Left lung (tissue), 14 donors: ENCODE measurements at places on chromosomes 16 and 17. TPM values are rescaled to one million over a fixed set of nuclear protein-coding genes. Genes with fewer than 3 reads are reported as not detected.

DNA sequence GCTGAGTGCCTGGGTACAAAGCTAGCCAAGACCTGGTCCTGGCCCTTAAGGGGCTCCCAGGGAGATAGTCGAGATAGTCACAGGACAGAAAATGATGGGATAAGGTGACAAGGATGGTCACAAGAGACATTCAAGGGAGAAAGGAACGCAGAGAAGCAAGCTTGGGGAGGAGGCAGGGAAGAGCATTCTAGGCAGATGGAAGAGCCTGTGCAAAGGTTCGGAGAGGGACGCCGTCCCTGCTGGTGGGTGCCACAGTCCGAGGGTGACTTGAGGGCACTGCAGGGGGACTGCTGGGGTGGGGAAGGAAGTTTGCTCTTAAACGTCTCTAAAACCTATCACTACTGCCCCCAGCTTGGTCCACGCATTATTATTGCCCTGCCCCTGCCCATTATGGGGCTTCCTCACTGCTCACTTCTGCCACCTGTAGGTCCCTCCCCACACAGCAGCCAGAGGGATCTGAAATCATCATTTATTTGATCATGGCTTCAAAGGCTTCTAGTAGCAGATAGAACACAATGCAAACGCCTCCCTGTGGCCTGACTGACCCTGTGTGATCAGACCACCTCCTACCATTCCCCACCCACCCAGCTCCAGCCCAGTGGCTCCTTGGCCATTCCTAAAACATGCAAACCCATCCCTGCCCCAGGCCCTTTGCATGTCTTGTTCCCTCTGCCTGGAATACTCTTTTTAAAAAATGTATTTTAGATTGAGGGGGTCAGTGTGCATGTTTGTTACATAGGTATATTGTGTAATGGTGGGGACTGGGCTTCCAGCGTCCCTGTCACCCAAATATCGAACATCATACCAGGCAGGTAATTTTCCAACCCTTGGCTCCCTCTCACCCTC lies 60.3 kb downstream of the RMI2 start:
- no peak for DNase-seq

DNA sequence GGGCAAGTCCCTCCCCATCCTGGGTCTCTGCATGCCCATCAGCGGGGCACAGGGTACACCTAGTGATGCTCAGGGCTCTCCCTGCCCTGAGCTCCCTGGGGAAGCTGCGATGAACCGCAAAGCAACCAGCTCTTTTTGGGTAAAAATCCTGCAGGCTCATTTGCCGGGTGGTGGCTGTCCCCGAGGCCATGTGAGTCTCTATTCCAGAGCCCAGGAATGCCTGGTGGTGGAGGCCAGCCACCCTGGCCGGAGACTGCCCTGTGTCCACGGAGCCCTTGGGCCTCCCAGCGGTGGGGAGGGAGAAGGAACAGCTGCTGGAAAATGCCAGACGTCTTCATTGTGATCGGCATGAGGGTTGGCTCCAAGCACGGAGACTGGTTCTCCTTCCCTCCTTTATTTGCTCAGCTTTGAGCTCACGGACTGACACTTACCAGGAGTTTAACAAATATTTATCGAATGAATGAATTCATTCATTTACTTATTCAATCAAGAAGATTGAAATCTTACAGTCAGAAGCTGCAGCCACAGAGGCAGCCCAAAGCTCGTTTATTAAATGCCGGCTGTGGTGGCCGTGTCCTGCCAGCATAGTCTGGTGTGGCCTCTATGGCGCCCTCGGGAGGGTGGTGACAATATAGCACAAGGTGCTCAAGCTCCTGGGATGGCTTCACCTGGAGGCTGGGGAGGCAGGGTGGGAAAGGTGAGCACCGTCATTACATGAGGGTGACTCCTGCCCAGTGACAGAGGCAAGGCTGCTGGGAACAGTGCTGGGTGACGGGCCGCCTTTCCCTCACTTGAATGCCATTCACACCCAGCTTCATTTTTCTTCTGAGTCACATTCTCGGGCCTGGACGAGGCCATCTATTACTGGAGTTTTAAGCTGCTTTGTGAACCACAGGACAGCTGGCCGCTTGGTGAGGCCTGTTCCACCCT lies 31.1 kb upstream of the JPH3 start:
- peak; percentile 82 for DNase-seq

DNA sequence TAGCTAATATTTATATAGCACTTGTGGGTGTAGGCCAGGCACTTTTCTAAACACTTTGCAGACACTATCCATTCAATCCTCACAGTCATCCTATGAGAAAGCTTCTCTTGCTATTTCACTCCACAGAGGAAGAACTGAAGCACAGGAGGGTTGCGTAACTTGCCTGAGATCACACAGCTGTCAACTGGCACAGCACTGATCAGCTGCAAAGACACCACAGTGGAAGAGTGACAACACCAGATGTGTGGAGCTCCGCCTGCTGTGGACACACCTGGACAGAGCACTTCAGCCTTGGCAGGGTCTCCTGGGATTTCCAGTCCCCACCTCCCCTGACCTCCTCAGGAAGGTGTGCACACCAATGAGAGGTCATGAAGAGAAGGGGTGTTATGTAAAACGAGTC lies 13.3 kb upstream of the CNEP1R1 start:
- DNase-seq = no peak

FBXW10 gene
- polyA plus RNA-seq = 0.86 TPM

DNA sequence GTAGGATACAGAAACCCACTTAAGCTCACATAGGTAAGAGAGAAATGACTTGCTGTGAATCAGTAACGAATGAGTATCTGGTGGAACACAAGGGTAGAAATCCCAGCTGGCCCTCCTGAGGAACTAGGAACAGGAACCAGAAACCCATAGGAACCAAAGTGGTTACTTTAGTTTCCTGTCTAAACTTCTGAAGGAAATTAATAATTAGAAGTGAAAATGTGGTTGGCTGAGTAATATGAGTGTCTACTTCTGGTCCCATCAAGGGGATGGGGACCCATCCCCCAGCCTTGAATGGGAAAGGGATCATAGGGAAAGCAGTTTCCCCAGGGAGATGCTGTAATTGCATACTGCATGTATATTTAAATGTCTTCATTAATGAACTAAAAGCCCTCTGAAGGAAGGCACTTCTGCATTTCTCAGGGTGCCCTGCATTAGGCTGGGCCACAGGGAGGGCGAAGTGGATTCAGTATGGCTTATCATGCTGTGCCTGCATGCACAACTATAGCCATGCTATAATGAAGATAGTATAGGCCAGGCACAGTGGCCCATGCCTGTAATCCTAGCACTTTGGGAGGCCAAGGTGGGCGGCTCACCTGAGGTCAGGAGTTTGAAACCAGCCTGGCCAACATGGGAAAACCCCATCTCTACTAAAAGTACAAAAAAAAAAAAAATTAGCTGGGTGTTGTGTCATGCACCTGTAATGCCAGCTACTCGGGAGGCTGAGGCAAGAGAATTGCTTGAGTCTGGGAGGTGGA lies 45.6 kb downstream of the CYB5B start:
- no peak for DNase-seq

NHLRC4 gene
- 3.4 TPM for polyA plus RNA-seq

DNA sequence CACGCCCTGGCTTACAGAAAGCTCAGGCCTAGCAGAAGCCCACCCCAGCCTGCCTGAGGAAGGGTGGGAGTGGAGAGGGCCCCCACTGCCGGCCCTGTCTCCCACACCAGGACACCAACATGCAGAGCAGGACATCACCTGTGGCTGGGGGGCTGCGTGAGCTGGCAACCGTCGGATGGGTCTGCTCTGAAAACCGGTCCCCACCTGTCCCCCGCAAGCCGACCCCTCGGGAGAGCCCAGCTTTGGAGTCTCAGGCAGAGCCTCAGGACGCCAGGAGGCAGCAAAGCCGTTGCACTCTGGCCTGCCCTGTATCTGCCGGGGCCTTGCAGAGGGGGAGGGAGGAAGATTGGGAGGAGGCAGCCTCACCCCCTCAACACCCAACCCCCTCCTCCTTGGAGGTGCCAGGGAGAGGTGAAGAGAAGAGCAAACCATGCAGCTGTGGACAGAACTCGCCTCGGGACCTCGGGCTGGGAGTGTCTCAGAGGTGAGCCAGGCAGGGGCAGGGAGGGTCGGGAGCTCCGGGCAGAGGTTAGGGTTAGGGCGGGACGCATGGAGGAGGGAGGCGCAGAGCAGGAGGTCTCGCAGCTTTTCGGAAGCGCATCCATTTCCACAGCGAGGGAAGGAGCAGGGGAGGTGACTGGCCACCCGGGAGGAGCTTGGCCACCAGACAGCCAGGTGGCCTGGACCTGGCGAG lies 30.4 kb upstream of the ZC3H18 start:
- peak; percentile 60 for DNase-seq

CCDC40 gene
- polyA plus RNA-seq = 12.4 TPM

DNA sequence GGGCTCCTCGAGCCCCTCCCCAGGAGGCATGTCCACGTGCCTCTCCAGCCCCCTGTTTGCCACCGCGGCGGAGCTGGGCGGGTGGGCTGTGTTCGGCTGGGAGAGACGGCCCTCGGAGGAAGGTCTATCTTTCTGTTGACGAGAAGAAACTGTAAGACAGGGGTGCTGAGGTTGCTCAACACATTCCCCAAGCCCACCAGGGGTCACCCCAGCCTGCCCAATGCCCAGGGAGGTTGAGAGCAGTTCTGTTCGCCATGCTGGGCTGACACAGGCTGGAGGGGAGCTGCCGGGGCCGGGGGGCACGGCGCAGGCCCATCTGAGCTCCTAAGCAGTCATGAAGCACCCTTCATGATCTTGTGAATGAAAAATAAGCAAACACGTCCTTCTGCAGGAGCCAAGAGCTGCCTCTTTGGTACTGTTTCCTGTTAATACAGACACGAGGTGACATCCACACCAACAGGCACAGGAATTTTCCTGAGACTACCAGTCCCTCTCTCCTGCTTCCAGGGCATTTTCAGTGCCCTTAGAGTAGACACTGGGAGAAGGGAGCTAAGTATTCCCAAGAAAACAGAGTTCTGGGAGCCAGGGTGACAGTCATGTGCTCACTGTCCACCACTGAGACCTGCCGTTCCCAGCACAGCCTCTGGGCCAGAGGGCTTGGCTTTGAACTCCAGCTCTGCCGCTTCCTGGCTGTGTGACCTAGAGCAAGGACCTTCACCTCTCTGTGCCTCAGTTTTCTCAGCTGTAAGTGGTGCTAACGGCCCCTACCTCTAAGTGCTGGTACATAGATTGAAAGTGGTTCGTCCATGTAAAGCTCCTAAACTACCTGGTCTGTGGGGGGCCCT lies 9.2 kb downstream of the UBALD2 start:
- no peak for DNase-seq

GPR142 gene
- 0.08 TPM for polyA plus RNA-seq

- no peak for DNase-seq
These were observed 23.2 kb downstream of the SLC39A11 start for GRCh38 chr17:73069164-73069770.

KRT28 gene
- polyA plus RNA-seq = not detected
